Inflammatory macrophage treated with lipopolysaccharide for 4 hours (primary cell): ENCODE measurements at places on chromosomes 3 and 15.

DNA sequence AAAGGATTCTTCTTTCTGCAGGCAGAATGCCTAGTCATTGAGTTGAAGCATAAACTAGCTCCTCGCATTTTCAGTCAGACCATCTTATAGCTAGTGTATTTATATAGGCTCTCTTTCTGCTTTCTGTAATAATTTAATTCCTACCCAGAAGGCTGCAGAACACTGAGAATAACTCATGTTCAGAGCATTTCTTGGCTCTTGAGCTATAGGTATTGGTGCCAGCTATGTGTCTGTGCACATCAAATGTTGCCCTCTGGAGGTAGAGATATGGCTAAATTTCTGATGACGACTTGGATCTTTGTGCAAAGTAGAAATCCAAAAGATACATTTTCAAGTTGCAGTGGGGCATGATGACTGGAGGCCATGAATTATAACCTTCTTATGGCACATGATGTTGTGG is 336.2 kb upstream of the TPM1 start:
- no peak for DNase-seq

- no peak for DNase-seq
Measured at GRCh38 chr3:24145981-24146822, 201.1 kb downstream of the NR1D2 start.

DNA sequence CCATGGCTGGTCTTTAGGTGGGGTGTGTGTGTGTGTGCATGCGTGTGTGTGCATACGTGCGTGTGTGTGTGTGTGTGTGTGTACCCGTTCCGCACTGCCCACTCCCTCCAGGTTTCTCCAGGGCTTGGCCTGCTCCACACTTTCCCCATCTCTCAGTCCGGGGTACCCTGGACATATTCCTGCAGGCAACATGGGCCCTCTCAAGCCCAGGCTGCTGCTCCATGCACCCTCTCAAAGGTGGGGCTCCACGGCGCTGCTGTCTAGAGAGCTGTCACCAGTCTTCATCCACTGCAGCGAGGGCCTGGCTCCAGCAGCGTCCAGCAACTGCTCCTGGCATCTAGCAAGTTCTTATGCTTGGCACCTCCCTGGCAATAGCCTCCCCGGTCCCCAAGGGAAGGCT is 86.1 kb downstream of the ATP10A start:
- no peak for DNase-seq

DNA sequence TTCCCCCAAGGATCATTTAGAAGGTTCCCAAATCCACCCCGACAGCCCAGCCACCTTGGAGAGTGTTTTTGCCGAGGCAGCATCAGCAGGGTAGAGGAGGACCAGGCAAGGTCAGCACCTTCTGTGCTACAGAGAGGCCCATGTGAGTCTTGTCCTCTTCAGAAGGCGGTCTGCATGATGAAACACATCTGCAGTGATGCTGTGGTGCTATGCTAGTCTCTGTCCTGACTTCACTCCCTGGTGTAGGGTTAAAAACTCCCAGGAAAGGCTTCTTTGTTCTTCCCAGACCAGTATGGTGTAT is 87.9 kb downstream of the ITPR1 start:
- no peak for DNase-seq

- no peak for DNase-seq
Measured at GRCh38 chr15:80090879-80091503, 31.5 kb downstream of the ZFAND6 start.

- DNase-seq: peak; percentile 32
Measured at GRCh38 chr3:58059349-58060321, 51.4 kb downstream of the FLNB start.

GRCh38 chr15:92906563-92907081 is 6.5 kb downstream of the CHD2 start:
- DNase-seq: peak; percentile 21

DNA sequence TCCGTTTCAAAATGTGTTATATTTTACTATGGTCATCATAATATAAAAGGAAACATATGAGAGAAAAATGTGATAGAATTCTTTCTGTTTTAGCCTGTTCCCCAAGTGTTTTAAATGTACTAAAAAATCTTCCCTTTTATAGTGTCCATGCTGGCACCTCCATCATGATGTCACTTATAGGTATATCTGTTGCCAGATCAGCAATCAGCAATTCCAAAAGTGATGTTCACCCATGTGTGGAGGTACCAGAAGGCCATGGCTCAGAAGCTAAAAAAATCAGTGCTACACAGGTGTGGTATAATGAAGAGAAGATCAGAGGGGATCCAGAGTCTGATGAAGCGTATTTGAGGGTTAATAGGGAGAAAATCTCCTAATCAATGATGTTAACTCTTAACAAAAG is 1.1 kb upstream of the GPR15 start:
- no peak for DNase-seq

- DNase-seq: peak; percentile 55
Measured at GRCh38 chr3:30248423-30248822, 358.0 kb upstream of the TGFBR2 start.

DNA sequence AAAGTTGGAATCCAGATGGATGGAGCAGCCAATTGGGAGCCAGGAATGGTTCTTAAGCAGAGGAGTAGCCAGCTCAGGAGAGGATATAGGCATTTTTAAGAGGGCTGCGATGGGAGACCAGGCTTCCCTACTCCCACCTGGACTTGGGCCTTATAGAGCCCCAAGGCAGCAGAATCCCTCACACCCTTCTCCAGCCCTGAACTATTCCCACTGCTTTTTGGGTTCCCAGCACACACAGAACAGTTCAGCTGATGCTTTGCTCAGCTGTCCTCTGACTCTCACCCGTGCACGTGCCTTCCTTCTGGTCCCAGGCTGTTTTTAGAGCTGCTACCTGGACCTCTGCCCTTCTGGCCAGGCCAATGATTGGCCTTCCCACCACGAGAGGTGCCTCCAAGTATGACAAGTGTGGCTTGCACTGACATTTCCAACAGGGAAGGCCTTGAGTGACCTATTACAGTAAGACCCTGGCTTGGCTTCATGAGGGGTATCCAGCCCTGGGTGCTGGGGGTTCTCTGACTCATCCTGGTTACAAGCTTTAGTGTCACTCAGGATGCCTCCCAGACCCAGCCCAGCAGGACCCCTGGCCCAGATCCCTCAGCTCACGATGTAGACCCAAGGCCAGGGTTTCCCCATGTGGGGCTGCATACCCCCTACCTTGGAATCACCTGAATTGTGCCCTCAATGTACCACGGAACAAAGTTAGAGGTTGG is 25.2 kb downstream of the NOX5 start:
- no peak for DNase-seq

DNA sequence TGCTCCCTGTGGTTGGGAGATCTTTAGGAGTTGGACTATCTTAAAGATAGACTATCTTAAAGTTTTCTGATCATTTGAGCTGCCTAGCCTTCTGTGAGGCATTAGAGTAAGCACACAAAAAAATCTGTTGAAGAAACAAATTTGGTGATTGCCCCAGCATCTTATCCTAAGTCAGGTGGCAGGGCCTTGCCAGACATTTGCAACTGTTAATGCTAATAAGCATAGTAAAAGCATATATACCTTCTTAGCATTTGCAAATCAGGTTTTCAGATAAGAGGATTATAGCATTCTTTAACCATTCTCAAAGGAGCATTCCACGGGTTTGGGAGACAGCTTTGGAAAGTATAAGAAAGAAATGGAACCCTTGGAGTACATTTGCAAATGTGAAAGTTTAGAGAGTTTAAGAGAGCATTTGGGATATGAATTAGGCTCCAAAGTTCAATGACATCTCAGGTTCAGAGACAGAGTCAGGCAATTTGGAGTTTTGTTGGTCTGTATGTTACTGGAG is 61.0 kb downstream of the SEMA6D start:
- DNase-seq: no peak

- DNase-seq: peak; percentile 76
Measured at GRCh38 chr3:146577662-146578061, 27.5 kb downstream of the PLSCR5 start.

- DNase-seq: no peak
Measured at GRCh38 chr3:131535596-131535995, 32.8 kb upstream of the MRPL3 start.

DNA sequence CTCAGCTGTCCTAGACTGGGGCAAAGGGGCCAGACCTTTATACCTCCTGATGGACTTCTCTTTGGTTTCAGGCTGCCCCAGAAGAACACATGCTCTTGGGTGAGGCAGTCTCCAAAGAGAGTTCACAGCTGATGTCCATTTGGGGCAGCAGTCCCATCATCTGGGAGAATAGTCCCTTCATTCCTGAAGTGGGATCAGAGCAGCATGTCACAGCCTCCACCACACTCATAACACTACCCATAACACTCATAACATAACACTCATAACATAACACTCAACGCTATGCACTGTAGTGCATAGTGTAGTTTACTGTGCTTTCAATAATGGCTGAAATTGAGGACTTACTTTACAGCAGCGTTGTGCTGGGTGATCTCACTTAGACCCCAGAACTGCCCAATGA is 36.7 kb upstream of the PLCL2 start:
- no peak for DNase-seq

- no peak for DNase-seq
Measured at GRCh38 chr3:48413611-48414010, 16.3 kb downstream of the PLXNB1 start.

- DNase-seq: no peak
Measured at GRCh38 chr3:187623285-187623814, 46.8 kb downstream of the SST start.

GRCh38 chr15:31494786-31495185 is 168.2 kb downstream of the KLF13 start:
- DNase-seq: no peak

DNA sequence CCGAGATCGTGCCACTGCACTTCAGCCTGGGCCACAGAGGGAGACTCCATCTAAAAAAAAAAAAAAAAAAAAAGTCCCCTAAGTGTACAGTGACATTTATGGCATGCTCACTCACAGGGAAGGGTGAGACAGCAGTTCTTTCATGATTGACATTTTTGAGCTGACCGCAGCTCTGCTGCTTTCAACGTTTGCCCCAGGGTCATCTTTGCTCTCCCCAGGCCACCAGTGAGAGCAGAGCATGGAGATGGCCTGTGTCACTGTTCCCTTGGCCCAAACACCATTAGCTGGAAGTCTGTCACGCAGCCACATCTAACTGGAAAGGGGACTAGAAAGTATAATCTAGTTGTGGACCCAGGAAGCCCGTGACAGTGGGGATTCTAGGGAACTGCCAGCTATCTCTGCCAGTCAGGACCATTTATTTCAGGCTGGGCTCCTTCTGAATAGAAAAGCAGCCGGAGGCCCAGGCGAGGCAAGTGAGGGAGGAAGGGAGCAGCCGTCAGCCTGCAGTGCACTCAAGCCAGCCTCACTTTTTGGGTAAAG is 193.4 kb upstream of the HES1 start:
- no peak for DNase-seq

DNA sequence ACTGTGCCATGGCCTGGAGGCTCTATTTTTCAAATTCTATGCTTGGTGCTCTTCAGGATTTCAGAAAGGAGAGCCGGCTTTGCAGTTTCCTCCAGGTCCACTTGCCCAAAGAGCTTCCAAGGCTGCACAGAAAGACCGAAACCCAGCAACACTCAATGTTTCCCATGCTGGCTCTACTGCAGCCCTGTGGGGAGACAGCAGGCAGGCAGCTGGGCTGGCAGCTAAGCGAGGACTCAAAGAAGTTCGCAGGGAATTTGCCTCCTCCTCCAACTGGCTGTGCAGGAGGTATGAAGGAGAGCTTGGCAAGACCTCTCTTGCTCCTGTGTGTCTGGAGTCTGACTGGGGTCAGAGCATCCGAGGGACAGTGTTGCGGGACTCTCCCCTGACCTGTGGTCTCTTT is 17.4 kb upstream of the ITGA11 start:
- no peak for DNase-seq

GRCh38 chr15:78007964-78008886 is 69.3 kb downstream of the TBC1D2B start:
- no peak for DNase-seq

DNA sequence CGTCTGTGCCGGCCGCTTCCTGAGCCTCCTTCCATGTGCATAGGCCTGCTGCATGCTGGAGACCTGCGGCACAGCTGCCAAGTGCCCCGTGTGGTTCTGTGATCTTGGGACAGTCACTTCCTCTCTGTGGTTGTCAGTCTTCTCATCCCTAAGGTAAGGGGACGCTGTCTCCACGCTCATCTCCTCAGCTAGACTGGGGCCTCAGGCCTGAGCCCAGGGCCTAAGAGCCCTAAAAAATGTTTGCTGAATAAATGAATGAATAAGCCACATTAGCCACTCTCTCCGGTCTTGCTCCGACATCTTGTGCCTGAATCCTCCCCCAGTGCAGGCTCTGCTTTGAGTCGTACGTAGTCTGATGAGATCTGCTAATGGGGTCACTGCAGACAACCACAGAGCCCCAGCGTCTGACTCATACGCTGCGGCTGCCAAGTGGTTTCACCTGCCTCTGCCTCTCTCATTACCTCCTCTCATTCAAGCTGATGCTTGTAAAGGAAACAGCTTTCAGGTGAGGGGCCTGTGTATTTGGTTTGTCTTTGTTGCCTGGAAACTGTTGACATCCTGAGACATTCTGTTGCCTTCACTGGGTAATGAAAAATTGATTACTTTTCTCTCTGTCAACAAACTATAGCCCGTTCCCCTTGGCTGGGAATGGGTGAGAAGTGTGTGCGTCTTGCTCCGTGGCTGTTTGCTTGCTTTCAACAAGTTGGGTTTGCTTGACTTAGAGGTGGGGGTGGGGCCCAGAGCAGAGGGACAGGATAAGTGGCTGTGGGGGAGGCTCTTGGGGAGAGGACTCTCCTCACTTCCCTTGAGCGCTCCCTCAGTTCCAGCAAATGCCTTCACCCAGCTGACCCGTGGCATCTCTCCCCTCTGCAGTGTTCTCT is 15.9 kb downstream of the RPLP1 start:
- DNase-seq: no peak

- DNase-seq: no peak
Measured at GRCh38 chr15:99172989-99173388, 68.1 kb downstream of the SYNM start.

DNA sequence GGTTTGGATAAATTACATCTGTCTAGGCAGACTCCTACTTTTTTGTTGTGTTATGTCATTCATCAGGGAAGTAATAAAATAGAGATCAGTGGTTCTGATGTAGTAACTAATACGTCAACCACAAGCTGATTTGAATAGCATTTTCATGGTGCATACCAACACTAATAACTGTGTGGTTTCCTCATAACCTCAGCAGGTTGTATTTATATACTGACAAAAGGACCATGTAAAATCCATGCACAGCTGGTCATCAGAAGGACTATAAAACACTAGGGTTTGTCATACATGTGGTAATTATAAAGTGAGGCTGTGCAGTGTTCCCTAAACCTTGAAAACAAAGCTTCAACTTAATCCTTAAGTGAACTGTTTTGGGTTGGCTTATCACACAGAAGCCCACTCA is 216.8 kb upstream of the RBMS3 start:
- DNase-seq: no peak

GRCh38 chr15:29162411-29162810 is 107.2 kb downstream of the NSMCE3 start:
- no peak for DNase-seq

GRCh38 chr3:53994986-53995603 is 103.4 kb upstream of the SELENOK start:
- DNase-seq: no peak

DNA sequence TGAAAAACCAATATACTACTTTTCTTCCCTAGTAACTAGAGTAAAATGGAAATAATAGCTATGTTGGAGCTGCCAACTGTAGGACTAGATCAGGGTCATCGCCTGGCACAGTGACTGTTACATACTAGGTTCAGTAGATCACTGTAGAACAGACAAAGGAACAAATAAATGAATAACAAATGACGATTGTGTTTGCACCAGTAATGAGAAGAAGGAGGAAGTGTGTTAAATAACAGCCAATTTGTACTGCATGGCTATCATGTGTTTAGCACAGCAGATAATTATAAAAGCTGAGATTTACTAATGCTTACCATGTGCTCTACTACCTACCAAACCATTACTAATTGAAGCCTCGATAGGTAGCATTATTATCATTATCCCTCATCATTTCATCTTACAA is 85.3 kb upstream of the FXR1 start:
- DNase-seq: no peak
